Activated naive CD4-positive, alpha-beta T cell treated with anti-CD3 and anti-CD28 coated beads for 36 hours (primary cell): ENCODE measurements at places on chromosomes 11 and 22. TPM values are rescaled to one million over a fixed set of nuclear protein-coding genes. Genes with fewer than 3 reads are reported as not detected.
A peak's percentile ranks its signal among the peaks of the same experiment; 100 is the strongest.

GRCh38 chr11:102940714-102941588, 14.6 kb downstream of the MMP13 start:
- peak; percentile 68 for DNase-seq

GRCh38 chr11:102157219-102157618, 47.0 kb downstream of the YAP1 start:
- DNase-seq = no peak

GRCh38 chr11:83287631-83288030, 1.5 kb upstream of the CCDC90B start:
- no peak for DNase-seq

GRCh38 chr11:28566339-28567089, 458.3 kb downstream of the METTL15 start:
- peak; percentile 5 for DNase-seq

DNA sequence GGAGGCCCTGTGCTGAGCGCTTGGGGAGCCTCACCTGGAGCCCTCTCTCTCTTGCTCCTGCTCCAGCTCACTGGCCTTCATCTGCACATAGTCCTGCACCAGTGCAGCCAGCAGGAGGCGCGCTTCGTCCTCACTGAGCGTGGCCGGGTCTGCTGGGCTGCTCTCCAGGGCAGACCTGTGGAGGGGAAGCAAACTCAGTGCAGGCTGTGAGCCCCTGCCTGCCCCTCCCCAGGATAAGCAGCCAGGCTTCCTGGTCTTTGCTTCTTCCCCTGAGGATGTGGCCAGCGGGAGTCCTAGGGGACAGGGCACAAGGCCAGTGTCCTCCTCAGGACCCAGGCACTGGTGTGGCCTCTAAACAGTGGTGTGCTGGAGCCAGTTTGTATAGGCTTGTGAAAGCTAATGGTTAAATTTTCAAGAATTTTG, 2.2 kb downstream of the CALCA start:
- DNase-seq = peak; percentile 82

- DNase-seq = no peak
These were observed 59.6 kb downstream of the PISD start for GRCh38 chr22:31602259-31602952.

DNA sequence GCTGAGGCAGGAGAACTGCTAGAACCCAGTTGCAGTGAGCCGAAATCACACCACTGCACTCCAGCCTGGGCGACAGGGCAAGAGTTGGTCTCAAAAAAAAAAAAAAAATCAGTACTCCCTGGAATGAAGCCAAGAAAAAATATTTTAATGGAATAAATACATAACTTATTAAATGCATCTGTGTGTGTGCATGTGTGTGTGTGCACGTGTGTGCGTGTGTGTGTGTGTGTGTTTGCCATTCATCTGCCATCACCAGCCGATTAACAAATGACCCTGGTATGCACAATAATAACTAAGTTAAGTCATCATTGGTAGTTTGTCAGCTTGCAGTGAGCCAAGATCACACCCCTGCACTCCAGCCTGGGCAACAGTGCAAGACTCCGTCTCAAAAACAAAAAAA, 35.0 kb upstream of the SCGB1A1 start:
- DNase-seq = no peak

DNA sequence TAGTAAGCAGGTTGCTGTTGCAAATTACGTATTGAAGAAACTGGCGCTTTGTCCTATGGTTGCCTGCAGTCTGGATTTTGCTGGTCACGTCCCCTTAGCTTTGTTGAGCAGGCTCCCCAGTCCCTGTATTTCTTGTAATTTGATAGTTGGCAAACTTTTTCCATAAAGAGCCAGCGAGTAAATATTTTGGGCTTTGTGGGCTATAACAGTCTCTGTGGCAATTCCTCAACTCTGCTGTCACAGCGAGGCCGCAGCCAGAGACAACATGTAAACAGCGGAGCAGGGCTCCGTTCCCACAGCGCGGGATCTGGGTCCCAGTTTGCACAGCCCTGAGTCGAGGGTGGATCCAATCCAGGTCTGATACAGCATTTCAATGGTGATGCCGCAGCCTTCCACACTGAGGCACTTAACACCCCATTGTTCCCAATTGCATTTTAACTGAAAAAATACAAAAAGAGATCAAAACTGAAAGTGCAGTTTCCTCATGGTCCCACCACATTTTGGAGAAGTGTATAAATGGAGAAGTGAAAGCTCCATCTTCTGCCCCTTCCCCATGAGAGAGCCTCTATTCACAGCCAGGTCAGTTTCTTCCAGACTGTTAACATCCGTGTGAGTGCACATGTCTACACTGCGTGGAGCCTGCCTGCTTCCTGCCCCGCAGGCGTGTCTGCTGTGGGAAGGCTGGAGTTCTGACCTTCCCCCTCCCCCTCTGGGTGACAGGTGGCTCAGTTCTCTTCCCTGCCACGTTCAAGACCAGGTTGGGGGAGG, 89.1 kb downstream of the RPS6KA4 start:
- no peak for DNase-seq

DNA sequence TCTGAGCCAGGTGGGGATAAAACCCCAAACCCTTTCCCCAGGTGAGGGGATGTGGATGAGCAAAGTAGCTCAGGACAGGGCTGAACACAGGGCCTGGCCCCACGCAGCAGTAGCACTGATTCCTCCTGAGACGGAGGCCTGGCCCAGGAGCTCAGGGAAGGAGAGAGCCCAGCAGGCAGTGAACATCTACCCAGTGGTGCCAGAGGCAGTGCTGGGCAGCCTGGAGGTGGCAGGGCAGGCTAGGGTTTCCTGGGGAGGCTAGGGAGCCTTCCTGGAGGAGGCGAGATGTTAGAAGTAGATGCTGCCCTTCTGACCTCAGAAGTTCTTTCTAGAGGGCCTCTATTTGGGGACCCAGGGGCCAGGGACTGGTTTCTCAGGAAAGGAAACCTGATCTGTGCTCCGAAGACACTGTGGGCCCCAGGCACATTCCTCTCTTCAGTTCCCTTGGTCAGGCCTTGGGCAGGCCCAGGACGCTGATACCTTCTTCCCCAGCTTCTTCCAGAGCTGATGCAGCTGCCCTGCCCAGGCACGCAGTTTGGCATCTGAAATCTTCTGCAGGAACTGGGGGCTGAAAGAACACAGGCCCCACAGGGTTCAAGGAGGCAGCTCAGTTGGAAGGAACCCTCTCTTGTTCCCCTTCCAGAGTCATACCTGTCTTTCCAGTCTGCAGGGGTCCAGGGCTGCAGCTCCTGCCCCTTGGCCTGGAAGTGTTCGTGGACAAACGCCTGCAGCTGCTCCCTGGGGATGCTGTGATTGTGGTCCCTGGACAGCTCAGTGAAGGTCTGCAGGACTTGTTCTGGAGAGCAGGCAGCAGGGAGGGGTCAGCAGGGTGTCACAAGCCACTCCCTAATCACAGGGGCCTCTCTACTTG, 16.8 kb downstream of the TREH start:
- DNase-seq = no peak

DNA sequence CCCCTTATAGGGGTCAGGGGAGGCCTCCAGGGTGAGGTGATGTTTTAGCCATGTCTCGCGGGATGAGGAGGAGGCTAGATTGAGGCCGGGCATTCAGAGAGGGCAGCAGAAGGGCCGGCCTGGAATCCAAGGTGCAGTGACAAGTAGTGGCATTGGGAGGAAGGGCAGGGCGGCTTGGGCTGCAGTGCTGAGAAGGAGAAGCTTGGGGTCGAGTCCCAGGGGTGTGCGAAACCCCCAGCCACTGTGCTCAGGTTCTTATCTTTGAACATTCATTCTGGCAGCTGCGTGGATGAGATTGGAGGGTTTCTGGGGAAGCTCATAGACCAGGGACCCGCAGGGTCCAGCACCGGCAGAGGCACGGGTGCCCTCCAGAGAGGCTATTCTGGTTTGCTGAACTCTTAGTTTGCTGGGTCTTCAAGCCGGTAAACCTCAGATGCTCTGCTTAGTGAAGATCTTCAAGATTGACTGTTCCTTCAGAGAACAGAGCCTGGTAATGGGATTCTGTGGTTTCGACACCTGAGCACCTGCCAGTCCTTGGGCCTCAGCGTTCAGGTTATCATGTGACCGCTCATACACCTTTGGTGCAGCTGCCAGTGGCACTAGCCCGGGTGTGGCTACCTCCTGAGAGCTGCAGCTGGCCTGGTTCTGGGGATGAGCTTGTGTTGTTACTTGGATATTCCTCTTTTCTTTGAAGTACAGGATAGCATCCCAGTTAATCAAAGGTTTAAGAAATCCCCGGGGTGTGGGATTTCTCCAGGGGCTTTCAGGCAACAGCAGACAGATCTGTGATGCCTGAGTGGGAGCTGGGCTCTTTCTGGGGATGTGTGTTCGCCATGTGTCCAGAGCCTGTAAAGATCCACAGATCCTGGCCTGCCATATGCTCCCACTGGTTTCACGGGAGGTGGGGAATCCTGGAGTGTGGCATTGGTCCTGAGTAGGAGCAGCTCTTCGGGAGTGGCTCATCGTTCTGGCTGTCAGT, 152.8 kb downstream of the TBC1D22A start:
- no peak for DNase-seq

GRCh38 chr11:65384301-65384889, 1.9 kb upstream of the SLC25A45 start:
- DNase-seq = peak; percentile 67

DNA sequence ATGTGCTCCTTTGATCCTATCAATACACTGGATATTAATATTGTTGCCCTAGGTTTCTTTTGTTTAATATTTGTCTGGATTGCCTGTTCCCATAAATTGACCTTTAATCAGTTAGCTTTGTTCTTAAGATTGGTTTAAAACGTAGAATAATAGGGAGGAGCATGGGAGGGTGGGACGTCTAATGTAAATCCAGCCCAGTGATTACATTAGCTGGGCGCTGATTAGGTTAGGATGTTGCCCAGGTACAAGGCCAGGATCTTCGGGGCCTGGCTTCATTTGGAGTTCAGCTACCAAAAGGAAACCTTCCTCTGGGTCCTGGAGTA, at the start of gene SRSF8:
TSS of gene SRSF8 (plus strand) at position 204 of the 323 bp plus-strand sequence. CDS start 308 bp downstream, outside the sequence.
- no peak for DNase-seq

GRCh38 chr22:41127451-41127850, 35.1 kb downstream of the EP300 start:
- DNase-seq = no peak

- no peak for DNase-seq
These were observed 14.7 kb downstream of the SWAP70 start for GRCh38 chr11:9678576-9678975.

- peak; percentile 52 for DNase-seq
These were observed 101.0 kb downstream of the GGTLC2 start for GRCh38 chr22:22745225-22746060.

- no peak for DNase-seq
These were observed 68.7 kb upstream of the BMAL1 start for GRCh38 chr11:13208921-13209320.

DNA sequence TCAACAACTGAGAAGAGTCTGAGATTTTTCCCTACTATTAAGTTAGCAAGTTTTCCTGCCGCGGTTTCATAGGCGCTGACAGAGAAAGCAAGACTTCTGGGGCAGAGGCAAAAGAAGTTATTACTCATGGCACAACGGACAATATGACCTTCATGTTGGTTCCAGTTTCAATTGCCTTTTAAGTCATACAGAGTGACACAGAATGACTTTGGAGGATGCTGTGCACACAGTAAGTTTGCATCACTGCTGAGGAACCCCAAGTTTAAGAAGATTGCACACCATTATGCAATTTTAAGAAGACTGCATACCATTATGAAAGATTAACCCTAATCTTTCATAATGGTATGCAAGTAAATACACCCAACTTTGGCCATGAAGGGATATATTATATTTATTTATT, 626.5 kb upstream of the CHORDC1 start:
- no peak for DNase-seq

- DNase-seq = peak; percentile 46
These were observed 113.5 kb downstream of the SLC1A2 start for GRCh38 chr11:35305670-35306382.

GRCh38 chr11:72002841-72003775, 4.4 kb downstream of the IL18BP start:
- no peak for DNase-seq

DNA sequence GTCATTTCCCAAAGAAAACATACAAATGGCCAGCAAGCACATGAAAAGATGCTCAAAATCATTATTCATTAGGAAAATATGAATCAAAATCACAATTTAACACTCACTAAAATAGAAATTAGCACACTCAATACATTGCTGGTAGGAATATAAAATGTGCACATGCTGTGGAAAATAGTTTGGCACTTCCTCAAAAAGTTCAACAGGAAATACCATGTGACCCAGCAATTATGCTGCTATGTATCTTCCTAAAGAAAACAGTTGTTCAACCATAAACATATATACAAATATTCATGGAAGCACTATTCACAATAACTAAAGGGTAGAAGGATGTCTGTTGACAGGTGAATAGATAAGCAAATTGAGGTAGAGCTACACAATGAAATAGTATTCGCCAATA, 187.3 kb upstream of the SOX6 start:
- no peak for DNase-seq

DNA sequence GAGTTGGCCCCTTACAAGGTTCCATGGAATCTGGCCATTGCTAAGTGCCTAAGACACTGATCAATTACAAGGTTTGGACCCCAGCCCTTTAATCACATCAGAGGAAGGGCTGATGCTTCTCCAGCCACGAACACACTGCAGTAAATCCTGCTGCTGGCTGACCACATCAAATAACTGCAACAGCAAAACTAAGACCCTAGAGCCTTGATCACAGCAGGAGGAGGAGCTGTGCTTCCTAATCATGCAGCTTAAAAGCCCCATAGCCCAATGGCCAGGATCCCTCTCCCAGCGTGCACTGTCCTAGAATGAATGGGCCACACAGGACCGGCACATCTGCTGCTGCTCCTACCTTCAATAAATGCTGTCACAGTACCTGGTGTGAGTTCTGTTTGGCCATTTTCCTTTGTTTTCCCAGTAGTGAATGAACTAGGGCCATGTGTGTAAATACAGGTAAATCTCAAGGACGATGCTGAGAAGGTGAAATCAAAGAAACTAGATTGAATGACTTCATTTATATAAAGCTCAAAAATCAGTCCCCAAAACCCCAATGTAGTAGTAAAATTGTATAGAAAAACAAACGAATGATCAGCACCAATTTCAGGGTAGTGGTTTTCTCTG, 12.7 kb downstream of the ZP1 start:
- DNase-seq = no peak

DNA sequence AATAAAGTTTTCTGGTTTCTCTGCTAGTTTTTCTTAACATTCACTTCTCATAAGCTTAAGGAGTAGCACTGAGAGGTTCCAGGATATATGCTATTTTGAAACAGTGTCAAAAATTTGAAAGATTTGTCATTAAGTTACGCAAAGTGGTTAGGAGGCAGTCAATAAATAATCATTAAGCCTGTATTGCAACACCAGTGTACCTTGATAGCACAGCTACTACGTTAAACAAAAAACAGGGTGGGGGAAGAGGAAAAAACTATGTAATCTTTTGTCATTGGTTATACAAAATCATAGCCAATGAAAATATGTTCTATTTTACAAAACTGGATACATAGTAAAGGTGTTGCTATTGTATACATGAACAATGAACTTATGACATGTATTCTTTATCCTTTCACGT, 30.4 kb upstream of the PITPNB start:
- no peak for DNase-seq

GRCh38 chr11:23769214-23769613, 727.6 kb upstream of the LUZP2 start:
- no peak for DNase-seq

The OR51E1 gene
- total RNA-seq = not detected

The NXPE2 gene
- not detected for total RNA-seq

The RNH1 gene
- total RNA-seq = 102 TPM

The DCHS1 gene
- total RNA-seq = 0.88 TPM

The ABCC8 gene
- not detected for total RNA-seq

The EPS8L2 gene
- 7.1 TPM for total RNA-seq

The DYNC2H1 gene
- total RNA-seq = 1.9 TPM

The OR2AG1 gene
- not detected for total RNA-seq
